Ecto neural progenitor cell (in vitro differentiated cells): ENCODE measurements at places on chromosomes 16 and 17.

GRCh38 chr17:70344386-70345060 lies 175.2 kb downstream of the KCNJ2 start:
- no peak for DNase-seq

- DNase-seq, result no peak
Observed at GRCh38 chr17:31321966-31322365, 544 bp upstream of the EVI2A start.

GRCh38 chr16:53730693-53731092 lies 26.7 kb downstream of the FTO start:
- no peak for DNase-seq

DNA sequence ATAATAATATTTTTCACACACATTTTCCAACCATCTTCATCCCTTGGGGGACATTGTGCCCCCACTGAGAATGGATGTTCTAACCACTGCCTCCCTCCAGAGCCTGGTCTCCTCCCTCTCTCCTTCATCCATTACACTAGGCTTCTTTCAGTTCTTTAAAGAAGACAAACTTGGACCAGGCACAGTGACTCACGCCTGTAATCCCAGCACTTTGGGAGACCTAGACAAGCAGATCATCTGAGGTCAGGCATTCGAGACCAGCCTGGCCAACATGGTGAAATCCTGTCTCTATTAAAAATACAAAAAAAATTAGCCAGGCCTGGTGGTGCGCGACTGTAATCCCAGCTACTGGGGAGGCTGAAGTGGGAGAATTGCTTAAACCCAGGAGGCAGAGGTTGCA lies 6.5 kb downstream of the ALOX15 start:
- DNase-seq, result no peak

GRCh38 chr16:30927789-30928378 lies 4.5 kb downstream of the FBXL19 start:
- DNase-seq, result peak; percentile 84

GRCh38 chr16:22635357-22635761 lies 124.7 kb downstream of the NPIPB5 start:
- no peak for DNase-seq

DNA sequence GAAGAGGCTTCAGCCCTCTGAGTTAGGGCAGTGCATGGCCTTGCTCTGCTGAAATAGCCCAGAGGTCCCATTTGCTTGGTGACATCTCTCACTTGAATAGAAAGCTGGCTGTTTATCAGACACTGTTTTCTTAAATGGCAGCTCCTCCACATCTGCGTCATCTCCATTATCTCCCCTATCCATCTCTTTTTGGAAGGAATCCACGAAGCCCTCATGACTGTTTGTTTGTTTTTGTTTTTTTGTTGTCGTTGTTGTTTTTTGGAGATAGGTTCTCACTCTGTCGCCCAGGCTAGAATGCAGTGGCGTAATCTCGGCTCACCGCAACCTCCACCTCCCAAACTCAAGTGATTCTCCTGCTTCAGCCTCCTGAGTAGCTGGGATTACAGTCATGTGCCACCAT lies 16.6 kb downstream of the NAA60 start:
- DNase-seq, result no peak

- DNase-seq, result no peak
Observed at GRCh38 chr17:70446446-70446845, 277.1 kb downstream of the KCNJ2 start.

- DNase-seq, result no peak
Observed at GRCh38 chr17:68821860-68822696, 133.1 kb downstream of the ABCA8 start.

DNA sequence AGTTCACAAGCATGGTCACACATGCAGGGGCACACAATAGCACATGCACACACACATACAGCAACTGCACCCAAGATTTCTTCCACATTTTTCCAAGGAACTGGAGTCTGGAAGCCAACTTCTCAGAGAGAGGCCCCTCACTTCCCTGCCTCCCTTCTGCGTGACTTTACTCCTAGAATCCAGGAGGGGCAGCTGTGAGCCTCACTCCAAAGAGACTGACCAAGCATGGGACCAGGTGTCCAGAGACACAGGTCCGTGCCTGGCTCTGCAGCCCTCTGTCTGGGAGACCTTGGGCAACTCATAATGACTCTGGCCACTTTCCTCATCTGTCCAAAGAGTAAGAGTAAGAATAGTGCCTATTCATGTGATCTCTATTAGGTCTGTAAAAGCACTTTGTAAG lies 104.7 kb upstream of the TMEM132E start:
- no peak for DNase-seq

DNA sequence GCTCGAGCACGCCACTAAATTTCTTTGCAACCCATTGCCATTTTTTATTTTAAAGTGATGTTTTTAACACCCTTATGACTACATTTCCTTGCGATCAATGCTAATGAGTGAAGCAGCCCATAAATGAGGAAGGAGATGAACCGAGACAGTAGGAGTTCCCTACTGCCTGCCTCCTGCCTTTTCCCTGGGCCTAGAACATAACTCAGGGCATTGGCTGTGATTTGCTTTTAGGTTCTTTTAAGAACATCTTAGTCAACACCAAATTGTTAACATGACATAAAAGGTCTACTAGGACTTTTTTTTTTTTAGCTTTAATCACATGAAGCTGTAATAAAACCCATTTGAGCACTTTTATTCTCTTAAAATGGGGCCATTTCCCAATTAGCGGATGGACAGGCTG lies 81.3 kb downstream of the MAP2K6 start:
- no peak for DNase-seq

- DNase-seq, result no peak
Observed at GRCh38 chr17:81478119-81478518, 34.5 kb downstream of the ACTG1 start.

GRCh38 chr16:399340-400019 lies 2.2 kb upstream of the DECR2 start:
- DNase-seq, result peak; percentile 48

DNA sequence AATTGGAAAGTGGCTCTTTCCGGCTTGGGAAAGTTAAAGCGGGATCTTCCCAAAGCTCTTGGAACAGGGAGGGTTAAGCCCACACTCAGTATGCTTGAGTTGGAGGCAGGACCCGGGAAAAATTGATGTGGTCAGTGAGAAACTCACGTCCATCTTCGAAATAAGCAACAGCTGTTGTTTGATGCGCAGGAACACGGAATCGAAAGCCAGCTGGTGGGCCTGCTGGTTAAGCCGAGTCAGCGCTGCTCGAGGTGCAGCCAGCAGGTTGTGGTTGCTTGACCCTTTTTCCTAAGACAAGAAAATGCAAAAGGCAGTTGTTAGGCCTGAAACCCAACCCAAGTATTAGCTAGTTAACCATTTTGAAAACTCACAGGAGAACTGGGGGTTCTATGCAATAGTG lies 49.4 kb downstream of the COG7 start:
- no peak for DNase-seq

DNA sequence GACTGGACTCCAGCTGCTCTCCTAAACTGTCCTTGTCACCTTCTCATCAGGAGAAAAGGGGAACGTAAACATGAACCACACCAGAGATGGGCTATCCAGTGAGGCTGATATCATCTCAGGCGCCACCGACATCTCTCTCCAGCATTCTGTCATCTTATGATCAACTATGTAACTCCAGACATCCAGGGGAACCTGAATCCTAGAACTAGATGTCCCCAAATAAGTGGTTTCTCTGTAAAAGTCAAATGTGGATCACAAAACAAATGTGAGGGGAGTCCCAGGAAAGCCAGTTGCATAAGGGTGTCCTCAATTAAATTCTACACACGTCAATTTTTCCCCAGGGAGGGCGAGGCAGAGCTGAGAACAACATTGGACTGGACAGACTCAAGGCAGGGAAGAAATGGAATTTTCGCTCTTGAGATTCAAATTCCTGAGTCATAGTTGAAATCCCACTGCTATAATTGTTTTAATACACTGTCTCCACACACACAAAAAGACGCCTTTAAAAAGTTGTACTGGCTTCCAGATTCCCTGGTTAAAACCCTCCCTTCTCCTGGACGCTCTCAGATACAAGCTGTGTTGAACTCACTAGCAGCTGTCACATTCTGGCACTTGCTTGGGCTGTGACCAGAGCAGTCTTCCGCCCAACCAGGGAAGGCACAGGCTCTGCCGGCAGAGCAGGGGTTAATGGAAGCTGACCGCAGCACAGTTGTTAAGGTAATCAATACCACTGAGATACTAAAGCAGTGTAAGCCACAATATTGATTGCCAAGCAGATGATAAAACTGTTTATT lies 62.6 kb downstream of the ZFHX3 start:
- no peak for DNase-seq

GRCh38 chr16:87324411-87325275 lies 7.5 kb upstream of the C16orf95 start:
- DNase-seq, result peak; percentile 74

DNA sequence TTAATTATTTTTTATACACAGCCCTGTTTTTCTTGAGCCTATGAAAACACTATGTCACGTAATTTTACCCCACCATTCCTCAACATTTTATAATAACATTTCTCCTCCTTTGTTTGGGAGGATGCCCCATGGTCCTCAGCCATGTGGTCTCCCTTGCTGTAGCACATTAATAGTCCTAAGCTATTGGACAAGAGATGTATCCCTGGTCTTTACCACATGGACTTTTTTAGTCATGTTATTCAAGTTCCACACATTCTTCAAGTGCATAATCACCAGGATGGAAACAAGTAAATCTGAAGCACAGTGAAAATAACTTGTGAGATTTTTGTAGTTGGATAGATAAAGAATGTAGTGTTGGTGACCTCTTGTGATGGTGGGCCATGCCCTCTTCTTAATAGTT lies 2.0 kb upstream of the KRTAP2-3 start:
- no peak for DNase-seq

DNA sequence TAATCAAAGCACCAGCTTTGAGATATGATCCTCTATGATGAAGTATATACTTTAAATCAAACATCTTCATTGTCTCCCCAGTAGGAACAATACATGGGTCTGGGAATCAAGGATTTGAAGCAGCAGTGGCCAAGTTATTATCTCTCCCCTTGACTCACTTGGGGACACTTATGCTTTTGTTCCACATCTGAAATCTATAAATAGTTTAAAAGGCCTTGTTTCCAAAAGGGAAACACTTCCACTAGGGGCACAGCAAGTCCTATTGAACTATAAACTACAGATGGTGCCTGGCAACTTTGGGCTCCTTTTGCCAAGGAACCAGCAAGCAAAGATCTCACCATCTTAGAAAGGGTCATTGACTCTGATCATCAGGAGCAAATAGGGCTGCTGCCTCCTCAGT lies 16.0 kb upstream of the CEP112 start:
- DNase-seq, result no peak

- DNase-seq, result no peak
Observed at GRCh38 chr16:57862698-57863433, 60.6 kb upstream of the KIFC3 start.

DNA sequence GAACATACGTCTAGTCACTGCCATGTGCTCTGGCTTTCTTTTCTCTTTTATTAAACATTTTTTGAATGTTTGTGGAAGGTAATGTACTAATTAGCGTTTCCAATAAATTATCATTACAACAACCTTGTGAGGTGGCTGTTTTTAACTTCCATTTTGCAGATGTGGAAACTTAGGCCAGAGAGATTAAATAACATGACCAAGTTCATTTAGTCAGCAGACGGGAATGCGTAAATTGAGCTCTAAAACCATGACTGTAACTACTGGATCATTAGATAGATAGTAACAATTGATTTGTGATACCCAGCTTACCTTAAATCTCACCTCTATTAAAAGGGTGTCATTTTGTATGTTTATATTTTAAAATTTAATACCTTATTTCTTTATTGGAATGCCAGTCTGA lies 49.4 kb downstream of the RABEP1 start:
- no peak for DNase-seq

DNA sequence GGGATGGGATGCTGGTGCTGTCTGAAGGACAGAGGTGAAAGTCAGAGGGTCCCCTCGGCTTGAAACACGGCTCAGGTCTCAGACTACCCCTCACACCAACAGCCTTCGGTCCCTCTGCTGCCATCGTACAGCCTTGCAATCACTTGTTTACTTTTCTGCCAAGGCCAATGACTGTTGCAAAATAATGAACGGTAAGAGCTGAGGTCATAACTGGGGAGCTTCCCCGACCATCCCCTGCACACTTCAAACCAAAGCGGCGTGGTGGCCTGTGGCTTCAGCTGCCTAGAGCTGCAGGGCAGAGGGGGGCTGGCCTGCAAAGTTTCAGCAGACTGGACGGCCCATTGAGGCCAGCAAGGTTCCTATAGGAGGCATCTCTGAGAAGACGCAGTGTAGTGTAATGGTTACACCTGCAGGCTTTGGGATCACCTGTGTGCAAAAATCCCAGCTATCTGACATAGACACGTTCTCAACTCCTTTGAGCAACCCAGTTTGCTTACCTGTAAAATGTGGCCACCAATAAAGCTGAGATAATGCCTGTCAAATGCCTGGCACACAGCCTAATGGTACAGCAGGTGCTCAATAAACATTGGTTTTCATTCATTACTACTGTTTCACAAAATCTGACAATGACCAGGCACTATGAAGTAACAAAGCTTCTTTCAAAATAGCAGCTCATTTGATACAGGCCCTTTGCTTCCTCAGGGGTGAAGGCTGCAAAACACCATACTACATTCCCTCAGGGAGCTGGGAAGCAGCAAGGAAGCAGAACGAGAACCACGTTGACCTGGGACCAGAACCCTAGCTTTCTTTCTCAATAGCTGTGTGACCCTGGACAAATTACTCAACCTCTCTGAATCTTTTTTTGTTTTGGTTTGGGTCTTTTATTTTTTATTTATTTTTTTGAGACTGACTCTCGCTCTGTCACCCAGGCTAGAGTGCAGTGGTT lies 5.0 kb downstream of the PAM16 start:
- DNase-seq, result no peak

DNA sequence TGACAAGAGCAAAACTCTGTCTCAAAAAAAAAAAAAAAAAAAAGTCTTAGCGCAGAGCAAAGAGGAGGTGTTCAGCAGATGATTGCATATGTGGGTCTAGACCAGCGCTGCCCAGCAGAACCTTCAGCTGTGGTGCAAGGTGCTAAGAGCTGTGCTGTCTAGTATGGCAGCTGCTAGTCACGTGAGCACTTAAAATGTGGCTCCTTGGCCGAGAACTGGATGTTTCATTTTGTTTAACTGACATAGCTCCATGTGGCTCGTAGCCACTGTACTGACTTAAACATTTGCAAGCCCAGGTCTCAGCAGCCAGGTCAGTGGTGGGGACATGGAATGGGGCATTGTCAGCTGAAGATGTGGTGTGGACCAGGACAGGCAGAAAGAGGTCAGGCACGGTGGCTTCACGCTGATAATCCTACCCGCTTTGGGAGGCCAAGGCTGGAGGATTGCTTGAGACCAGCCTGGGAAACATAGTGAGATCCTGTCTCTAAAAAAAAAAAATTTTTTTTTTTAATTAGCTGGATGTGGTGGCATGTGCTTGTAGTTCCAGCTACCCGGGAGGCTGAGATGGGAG lies 9.2 kb downstream of the C1QTNF1 start:
- no peak for DNase-seq

DNA sequence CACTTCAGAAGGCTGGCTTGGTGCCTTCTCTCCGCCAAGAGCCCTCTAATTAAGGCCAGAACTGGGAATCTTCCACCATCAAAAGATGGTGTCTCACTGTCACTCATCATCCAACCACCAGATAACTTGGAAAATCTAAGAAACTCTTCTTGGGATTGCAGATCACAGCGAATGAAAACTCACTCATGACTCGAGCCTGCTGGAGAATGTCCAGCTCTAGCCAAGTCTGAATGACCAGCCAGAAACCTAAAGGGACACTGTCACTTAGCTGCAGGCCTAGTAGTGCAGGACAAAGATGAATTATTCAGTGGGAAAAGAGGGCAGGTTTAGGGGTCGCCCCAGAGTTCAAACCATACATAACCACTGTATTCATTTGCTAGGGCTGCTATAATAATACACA lies 107.8 kb downstream of the XYLT1 start:
- DNase-seq, result no peak
